CD8-positive, alpha-beta memory T cell (primary cell): ENCODE measurements at places on chromosomes 13 and 19. TPM values are rescaled to one million over a fixed set of nuclear protein-coding genes. Genes with fewer than 3 reads are reported as not detected.
A peak's percentile ranks its signal among the peaks of the same experiment; 100 is the strongest.

DNA sequence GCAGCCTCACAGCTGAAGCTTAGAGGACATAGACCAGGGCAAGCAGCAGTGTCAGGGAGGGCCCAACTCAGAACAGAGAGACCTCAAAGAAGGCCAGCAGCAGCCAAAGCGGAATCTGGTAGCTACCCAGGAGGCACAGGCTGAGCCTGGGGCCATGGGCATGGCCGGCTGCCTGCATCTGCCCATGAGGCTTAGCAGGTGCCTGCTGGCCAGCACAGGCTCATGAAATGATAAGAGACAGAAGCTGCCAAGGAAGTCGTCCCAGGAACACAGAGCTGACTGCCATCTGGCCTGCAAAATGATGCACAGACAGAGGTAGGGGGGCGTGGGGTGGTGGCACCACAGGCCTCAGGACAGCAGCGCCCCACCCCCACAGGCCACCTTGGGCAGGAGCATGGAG, 29.2 kb downstream of the TUBA3C start:
- H3K27me3 ChIP-seq: no peaks in the 10 kb centered on the region
- H3K27ac ChIP-seq: no peak overlapping the region
- no peaks in the 10 kb centered on the region for H3K4me1 ChIP-seq

- H3K4me1 ChIP-seq: no peaks in the 10 kb centered on the region
- no peak overlapping the region for H3K27ac ChIP-seq
- no peak for DNase-seq
- no peak overlapping the region for H3K4me3 ChIP-seq
These were observed 145.0 kb downstream of the KDM4B start for GRCh38 chr19:5113633-5114586.

The RFPL4A gene
- total RNA-seq: not detected

DNA sequence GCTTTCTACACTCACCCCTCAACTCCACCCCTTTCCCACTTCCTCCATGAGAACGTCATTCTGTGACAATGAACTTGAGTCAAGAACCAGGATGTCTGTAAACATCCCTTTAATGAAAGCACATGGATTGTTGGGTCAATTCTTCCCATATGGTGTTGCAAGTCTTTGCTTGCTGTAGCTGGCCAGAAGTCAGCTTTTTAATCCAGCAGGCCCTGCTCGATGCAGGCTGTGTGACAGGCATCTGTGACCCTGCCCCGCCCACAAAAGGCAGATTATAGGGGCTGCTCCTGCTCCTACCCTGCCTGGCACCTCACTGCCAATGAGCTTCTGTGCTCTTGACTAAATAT, 78.0 kb downstream of the STARD13 start:
- no peaks in the 10 kb centered on the region for H3K27me3 ChIP-seq
- no peak overlapping the region for H3K27ac ChIP-seq
- H3K4me1 ChIP-seq: no peaks in the 10 kb centered on the region
- H3K36me3 ChIP-seq: no peaks in the 10 kb centered on the region
- no peak overlapping the region for H3K4me3 ChIP-seq

DNA sequence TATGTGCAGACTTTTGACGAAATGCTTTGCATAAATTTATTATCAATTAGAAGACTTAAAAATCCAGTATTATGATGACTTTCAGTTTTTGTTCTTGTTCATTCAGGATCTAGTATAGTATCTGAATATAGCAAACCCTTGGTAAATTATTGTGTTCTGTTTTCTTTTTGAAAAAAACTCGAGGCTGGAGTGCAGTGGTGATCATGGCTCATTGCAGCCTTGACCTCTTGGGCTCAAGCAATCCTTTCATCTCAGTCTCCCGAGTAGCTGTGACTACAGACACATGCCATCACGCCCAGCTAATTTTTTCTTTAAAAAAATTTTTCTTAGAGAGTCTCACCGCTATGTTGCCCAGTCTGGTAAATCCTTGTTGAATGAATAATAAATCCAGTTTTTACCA, 4.6 kb downstream of the FARP1 start:
- no peak overlapping the region for H3K27ac ChIP-seq
- no peak overlapping the region for H3K4me3 ChIP-seq
- DNase-seq: no peak
- H3K4me1 ChIP-seq: no peaks in the 10 kb centered on the region
- no peaks in the 10 kb centered on the region for H3K36me3 ChIP-seq

The SRRM5 gene
- total RNA-seq: 0.24 TPM

DNA sequence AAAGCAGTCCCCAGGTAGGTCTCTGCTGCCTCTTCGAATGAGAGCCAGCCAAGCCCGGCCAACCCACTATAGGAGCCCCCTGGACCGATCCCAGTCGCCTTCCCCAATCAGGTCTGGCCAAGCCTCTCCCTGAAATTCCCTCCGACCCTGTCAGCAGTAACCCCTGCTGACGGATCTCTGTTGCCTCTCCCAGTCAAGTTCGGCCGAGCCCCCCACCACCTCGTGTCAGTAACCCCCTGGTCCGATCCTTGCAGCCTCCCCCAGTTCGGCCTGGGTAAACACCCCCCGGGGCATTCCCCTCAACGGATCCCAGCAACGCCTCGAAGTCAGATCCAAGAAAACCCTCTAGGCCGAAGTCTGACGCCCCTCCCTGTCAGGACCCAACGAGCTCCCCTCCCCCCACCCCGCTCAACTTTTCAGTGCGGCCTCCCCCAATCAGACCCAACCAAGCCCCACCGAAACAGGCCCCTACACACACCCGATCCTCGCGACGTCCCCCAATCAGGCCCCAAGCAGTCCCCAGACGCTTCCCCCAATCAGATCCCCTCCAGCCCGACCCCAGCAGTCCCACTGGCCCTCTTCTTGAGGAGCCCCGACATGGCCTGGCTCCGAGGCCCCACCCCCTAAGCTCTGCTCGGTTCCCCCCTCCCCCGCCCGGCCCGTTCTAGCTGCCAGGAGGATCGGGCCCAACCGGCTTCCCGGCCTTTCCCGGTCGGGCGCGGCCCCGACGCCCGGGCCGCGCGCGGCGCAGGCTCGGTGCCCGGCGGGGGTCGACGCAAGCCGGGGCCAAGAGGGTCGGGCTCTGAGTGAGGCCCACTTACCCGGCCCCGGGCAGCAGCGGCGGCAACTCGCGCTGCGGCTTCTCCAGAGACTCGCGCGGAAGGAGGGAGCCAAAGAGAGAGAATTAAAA, 1.8 kb downstream of the TNPO2 start:
- peak overlapping the region; percentile 60 for H3K27ac ChIP-seq
- peaks cover 7% of the 10 kb centered on the region for H3K36me3 ChIP-seq
- no peak for DNase-seq
- peaks cover 17% of the 10 kb centered on the region for H3K4me1 ChIP-seq

DNA sequence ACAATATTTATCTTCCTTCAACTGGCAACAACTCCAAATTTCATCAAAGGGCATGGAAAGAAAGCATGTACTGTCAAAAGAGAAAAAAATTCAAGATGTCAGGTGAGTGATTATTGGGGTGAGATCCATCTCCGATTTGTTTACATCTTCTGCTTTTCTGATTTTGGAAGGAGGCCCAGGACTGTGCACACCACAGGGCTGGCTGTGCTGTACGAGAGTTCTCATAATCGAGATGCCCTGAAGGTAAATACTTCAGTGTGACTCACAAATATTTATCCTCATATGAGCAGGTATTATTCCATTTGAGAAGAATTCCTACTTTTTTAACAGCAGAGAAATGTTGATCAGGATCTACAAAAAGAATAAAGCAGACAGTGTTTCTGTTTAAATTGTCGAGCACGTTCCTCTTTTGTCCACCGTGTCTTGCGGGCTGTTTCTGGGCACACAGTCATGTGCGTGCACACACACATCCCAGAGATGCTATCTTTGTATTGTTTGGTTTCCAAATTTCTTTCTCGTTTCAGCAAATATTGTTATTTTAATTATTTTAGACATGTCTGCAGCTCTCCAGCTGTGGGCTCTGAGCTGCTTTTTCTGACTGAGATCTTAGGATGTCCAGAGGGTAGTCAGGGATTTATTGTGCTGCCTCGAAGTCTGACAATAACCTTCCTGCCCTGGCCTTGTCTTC, 103.8 kb downstream of the KL start:
- H3K36me3 ChIP-seq: no peaks in the 10 kb centered on the region
- no peaks in the 10 kb centered on the region for H3K27me3 ChIP-seq
- H3K27ac ChIP-seq: no peak overlapping the region
- no peaks in the 10 kb centered on the region for H3K4me1 ChIP-seq
- DNase-seq: no peak
- no peak overlapping the region for H3K4me3 ChIP-seq

- no peak overlapping the region for H3K27ac ChIP-seq
- DNase-seq: no peak
- peaks cover 5% of the 10 kb centered on the region for H3K36me3 ChIP-seq
- no peak overlapping the region for H3K4me3 ChIP-seq
These were observed 3.1 kb downstream of the TMEM86B start for GRCh38 chr19:55225415-55225958.

DNA sequence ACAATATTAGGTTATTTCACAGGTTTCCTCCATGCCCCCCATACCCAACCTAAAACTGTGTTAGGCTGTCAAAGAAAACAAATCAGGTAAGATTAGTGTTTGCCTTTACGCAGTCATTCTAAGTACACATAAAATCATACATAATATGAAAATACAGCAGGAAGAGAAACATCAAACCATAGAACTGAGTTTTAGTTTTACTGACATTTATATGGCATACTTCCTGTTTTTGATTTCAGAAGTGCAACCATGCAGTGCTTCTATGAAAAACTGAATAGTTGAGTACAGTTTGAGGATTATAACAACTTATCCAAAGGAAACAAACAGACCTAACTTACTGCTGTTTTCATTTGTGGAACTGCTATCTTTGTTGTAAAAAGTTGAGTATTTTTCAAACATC, 91.3 kb downstream of the KCNRG start:
- no peaks in the 10 kb centered on the region for H3K36me3 ChIP-seq
- peaks cover 20% of the 10 kb centered on the region for H3K4me1 ChIP-seq
- DNase-seq: no peak
- H3K27ac ChIP-seq: no peak overlapping the region

The ERICH6B gene
- total RNA-seq: not detected

The IZUMO1 gene
- not detected for total RNA-seq

DNA sequence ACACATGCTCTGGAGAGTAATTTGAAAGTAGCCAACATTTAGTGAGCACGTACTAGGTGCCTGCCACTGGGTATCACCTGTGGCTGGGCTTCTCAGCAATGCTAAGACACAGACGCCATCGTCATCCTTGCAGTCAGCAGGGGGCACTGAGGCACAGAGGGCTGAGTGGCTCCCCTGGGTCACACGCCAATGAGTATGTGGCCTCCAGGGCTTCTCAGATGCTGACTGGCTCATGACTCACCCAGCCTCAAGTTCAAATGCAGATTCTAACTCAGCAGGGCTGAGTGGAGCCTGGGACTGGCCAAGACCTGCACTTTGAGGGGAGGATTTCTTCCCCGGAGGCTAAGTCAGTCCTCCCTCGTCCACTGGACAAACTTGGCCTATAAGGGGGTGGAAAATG, 115.1 kb upstream of the CACNA1A start:
- no peak overlapping the region for H3K4me3 ChIP-seq
- no peak overlapping the region for H3K27ac ChIP-seq
- DNase-seq: no peak
- no peaks in the 10 kb centered on the region for H3K36me3 ChIP-seq
- H3K27me3 ChIP-seq: peaks cover 5% of the 10 kb centered on the region

GRCh38 chr13:43687038-43687437, 99.7 kb downstream of the ENOX1 start:
- no peaks in the 10 kb centered on the region for H3K36me3 ChIP-seq
- no peaks in the 10 kb centered on the region for H3K4me1 ChIP-seq
- H3K27me3 ChIP-seq: no peaks in the 10 kb centered on the region
- H3K27ac ChIP-seq: no peak overlapping the region

DNA sequence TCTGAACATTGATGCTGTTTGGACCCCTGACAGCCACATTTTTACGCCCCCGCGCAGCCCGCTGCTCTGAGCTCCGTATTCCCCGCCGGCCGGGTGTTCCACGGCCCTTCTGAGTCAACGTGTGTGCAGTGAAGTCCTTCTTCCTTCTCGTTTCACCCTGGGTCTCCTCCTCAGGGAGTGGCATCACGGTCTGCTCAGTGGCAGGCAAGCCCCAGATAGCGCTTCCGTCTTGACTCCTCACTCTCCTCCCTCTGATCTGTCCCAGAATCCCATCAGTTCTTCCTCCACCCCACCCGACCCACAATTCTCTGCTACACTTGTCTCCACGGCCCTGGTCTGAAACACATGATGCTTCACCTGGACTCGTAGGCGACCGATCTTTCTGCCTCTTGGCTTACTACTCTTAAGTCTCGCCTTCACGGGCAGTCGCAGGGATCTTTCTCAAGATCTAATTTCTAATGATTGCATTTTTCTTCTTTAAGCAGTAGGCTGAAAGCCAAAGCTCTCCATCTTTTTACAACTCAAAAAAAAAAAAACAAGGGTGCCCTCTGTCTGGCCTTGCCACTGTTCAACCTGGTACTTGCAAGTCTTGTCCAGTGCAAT, 33.9 kb downstream of the CCNE1 start:
- peak overlapping the region; percentile 98 for H3K4me3 ChIP-seq
- DNase-seq: no peak
- no peaks in the 10 kb centered on the region for H3K27me3 ChIP-seq
- no peaks in the 10 kb centered on the region for H3K36me3 ChIP-seq
- peaks cover 21% of the 10 kb centered on the region for H3K4me1 ChIP-seq

GRCh38 chr13:30124131-30124768, 183.1 kb downstream of the KATNAL1 start:
- no peaks in the 10 kb centered on the region for H3K27me3 ChIP-seq
- H3K36me3 ChIP-seq: no peaks in the 10 kb centered on the region
- no peak overlapping the region for H3K4me3 ChIP-seq
- H3K4me1 ChIP-seq: peaks cover 22% of the 10 kb centered on the region

DNA sequence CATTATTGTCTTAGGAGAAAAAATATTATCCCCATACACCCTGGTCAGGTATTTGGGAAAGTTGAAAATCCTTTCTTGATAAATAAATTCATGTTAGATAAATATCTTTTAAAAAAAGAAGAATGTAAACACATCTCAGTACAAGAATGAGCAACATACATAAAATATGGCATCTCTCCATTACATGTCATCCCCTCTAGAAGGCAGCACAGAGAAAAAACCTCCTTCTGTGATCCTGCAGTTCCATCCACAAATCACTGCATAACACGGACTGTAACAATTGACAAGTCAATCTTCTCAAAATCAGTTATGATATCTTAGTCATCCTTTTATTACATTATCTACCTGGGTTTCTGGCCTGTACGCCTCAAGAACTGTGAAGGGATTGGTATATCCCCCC, 683.9 kb upstream of the KLHL1 start:
- H3K27ac ChIP-seq: no peak overlapping the region
- H3K4me1 ChIP-seq: no peaks in the 10 kb centered on the region
- H3K27me3 ChIP-seq: no peaks in the 10 kb centered on the region
- no peaks in the 10 kb centered on the region for H3K36me3 ChIP-seq

The ADGRE3 gene
- total RNA-seq: not detected

DNA sequence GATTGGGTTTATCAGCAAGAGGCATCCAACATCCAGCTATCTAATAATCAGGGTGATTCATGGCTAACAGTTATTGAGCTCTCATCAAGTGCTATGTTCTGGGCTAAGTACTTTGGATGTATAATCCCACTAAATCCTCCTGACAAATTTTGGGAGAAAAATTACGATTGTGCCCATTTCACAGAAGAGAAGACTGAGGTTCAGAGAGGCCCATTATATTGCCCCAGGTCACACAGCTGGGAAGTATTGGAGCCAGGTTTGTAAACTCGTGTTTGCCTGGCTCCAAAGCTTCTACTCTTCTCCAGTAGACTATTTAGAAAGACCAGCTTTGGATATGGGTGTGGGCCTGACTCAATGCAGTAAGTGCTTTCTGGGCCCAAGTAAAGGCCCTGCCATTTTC, 20.9 kb upstream of the CALM3 start:
- no peak overlapping the region for H3K4me3 ChIP-seq
- no peaks in the 10 kb centered on the region for H3K4me1 ChIP-seq
- no peaks in the 10 kb centered on the region for H3K36me3 ChIP-seq
- DNase-seq: no peak
- H3K27me3 ChIP-seq: no peaks in the 10 kb centered on the region
